ENCODE measurements at places on chromosomes 11 and 22.

DNA sequence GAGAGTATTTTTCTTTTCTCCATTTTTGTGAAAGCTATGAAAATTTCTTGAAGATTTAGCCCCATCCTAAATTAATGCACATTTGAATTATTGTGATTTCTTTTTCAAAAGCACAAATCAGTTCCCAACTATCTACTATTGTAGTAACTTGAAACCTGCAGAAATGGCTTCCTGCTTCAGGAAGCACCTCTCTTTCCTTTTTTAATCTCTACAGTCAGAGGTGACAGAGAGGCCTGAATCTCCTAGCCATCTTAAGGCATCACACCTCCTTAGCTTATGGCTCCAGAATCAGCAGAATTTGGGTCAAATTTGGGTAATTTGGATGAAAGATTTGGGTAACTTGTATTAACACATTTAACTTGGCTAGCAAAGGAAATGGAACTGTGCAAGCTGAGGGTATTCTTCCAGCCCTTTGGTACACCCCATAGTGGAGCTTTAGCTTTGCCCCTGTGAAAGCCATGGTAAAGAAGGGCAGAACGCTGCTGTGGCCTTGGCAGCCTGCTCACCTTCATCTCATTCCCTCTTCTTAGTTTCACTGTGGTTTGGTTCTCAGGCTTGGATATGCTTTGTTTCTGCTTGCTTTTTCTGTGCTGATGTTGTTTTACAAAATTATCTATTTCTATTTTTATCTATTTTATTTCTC is 16.2 kb downstream of the TBCEL start:
- no peak for DNase-seq

DNA sequence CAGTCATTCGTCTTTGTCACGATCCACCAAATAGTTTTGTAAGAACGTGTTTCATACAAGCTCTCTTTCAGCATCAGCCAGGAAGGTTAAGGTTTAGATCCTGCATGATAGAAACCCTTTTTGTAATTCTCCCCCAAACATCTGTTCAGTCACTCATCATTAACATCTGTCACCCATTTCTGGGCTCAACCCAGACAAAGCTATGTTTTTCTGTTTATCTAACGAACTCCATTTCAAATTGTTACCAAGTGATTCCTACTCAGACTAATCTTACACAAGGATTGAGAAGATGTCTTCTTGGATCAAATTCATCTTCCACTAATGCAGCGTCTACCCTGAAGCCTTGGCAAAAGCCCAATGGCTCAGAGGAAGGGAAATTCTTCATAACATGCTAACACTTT is 58.8 kb downstream of the FZD4 start:
- no peak for DNase-seq

GRCh38 chr11:60343094-60343704 is 16.1 kb downstream of the MS4A6E start:
- no peak for DNase-seq

GRCh38 chr11:116895048-116895757 is 57.8 kb upstream of the APOA1 start:
- DNase-seq, result no peak

- no peak for DNase-seq
Measured at GRCh38 chr11:33912405-33913361, 20.8 kb upstream of the LMO2 start.

- no peak for DNase-seq
Measured at GRCh38 chr11:76010051-76010450, 195.0 kb downstream of the UVRAG start.

- peak; percentile 15 for DNase-seq
Measured at GRCh38 chr22:37169406-37169805, 18.6 kb downstream of the C1QTNF6 start.

DNA sequence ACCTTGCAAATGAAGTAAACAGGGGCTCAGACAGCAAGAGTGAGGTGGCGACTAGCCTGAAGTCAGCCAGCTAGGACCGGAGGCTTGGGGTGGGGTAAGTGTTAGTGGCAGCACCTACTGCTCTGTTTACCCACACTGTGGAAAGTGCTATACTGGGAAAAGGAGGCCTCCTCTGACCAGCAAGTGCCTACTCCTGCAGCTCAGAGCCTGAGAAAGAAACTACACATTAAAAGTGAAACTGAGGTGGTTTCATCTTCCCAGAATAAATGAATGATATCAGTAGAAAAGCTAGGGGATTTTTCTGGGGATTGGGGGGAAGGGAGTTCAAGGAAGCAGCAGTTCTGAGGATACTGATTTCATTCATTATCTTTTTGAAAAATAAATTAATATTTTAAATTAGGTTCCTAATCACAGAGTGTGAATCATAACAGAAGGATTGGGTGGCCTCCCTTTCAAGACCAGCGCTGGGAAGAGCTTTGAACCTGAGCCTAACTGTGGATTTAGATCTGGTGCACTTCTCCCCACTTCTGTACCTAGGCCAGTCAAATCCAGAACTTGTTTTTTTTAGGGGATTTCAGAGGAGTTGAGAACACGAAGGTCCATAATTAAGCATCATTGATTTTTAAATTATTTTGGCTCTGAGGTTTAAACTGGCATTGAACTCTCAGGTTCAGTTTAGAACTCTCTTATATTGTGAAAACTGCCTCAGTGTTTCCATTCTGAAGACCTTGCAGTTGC is 48.1 kb upstream of the GRAMD1B start:
- DNase-seq, result no peak

DNA sequence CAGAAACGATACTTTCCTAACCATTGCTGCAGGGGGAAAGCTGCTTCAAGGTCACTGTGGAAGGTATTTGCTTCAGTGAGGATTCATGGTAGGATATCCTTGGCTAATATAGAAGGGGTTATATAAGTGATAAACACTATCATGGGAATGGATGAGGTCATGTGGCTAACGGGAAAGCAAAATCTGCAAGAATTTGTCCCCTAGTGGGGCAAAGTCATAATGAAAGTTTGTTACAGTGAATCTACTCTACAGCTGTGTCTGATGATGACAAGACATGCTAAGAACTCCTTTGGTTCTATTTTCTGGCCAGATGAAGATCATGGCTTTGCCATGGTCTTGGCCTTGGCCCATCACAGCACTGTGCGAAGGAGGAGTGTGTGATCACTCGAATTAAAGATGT is 13.8 kb downstream of the MMP20 start:
- no peak for DNase-seq

DNA sequence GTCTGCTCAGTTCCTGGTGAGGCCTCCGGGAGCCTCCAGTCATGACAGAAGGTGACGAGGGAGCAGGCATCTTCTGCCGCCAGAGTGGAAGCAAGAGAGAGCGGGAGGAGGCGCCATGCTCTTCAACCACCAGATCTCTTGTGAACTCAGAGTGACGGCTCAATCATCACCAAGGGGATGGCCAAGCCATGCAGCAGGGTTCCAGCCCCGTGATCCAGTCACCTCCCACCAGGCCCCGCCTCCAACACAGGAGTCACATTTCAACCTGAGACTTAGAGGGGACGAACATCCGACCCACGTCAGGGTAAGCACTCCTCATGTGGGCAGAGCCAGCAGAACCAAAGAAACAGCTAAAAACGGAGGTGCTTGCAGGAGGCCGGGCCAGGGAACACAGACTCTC is 1470.5 kb downstream of the BRD1 start:
- no peak for DNase-seq

DNA sequence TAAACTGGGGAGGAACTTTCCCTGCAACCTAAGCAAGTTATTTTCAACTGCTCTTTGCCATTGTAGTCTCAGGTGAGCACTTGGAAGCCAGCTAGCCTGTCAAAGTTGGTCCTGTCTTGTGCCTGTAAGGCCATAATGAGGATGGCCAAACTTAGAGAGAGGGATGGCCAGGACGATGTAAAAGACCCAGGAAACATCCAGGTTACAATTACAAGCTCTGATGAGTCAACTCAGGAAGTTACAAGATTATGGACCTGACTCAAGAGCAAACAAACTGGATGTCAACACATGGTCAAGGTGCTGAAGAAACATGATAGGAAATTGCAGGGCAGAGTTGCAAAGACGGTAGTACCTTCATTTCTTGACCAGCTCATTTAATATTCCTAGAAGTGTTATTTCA is 1.6 kb downstream of the GTPBP1 start:
- DNase-seq, result no peak

- DNase-seq, result no peak
Measured at GRCh38 chr11:77302752-77303151, 1.3 kb upstream of the GDPD4 start.

DNA sequence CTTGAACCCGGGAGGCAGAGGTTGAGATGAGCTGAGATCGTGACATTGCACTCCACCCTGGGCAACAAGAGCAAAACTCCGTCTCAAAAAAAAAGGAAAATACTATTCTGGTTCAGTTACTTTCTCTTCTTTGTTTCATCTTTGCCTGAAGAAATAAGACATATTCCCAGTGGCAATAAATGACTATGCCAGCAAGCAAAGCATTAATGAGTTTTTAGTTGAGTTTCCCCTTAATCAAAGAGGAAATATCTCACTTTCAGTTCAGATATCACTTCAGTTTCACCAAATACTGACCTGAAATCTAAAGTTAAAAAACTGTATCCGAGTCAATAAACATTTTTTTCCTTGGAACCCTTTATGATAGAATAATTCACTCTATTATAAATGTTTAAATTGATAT is 10.4 kb downstream of the PISD start:
- no peak for DNase-seq

- DNase-seq, result no peak
Measured at GRCh38 chr11:15258433-15259165, 143.9 kb downstream of the INSC start.

DNA sequence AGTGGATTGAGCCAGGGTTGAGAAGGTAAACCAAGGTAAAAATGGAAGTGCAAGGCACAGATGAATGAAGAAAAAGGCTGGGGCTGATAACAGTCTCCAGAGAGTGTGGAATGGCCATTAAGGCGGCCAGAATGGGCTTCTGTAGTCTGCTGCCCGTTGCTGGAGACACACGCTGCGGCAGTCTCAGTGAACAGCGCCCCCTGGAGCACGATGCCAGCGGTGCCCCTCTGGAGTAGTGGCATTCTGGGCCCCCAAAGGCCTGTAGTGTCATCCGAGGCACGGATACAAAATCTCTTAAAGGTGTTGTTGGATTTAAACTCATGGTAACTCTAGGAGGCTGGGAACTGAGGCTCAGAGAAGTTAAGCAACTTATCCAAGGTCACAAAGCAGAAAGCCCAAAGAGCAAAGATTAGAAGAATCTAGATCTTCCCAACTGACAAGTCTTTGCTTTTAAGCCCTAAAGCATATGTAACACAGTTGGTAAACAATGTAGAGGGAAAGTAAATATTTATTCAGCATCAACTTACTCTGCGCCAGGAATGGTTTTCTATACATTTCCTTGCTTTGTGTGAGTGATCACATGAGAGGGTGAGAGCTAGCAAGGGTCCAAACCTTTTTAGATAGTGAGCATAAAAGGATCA is 18.2 kb downstream of the KCNJ1 start:
- no peak for DNase-seq

DNA sequence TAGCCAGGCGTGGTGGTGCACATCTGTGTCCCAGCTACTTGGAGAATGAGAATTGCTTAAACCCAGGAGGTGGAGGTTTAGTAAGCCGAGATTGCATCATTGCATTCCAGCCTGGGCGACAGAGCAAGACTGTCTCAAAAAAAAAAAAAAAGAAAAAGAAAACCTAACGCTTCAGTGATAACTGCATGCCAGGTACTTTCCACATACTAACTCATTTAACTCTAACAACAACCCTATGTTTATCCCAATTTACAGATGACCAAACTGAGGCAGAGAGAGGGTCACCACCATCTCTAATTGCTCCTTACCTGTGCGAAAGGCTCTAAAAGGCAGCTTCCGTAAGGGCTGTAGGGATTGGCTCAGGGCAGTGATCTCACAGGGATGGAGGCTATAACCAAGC is 11.6 kb downstream of the PISD start:
- DNase-seq, result no peak

DNA sequence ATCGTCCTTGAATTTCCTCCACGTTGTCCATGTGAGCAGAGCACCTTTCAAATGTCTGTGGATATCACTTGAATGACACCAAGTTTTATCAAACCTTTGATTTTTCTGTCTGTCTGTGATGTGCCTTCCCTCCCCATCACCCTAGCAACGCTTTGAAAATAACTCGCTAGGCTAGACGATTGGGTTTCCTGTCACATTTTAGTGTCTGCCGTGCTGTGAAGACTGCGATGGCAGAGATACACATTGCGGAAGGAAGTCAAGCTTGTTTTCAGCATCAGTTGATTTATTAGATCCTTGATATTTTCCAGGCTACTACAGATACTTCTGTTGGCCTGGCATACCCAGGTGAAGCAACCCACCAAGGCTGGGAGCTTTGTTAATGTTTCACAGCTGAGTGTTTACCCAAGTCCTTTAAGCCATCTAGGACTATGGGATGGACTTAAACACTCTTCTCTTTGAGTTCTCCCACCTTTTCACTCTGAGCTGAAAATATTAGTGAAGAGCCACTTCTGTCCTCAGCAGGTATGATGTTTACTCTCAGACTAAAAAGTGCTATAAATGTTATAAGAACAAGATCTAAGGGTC is 93.6 kb upstream of the CD44 start:
- no peak for DNase-seq

- no peak for DNase-seq
Measured at GRCh38 chr11:83122050-83122449, 34.9 kb upstream of the PCF11 start.

DNA sequence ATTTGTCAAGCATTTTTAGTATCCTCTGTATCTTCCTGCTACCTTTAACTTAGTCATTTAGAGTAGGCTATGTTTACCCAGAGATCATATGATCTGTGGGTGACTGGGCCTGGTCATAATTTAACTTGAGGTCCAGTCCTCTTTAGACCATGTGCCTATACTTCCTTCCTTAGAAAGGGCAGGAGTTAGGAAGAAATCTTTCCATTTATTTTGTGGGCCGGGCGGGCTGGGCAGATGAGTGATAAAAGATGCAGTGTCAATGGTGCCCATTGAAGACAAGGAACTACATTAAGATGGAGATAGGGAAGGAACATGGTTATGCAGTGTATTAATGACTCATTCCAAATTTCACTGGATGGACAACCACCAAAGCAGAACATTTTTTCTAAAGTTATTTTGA is 30.9 kb upstream of the PDE3B start:
- DNase-seq, result no peak

GRCh38 chr22:20316217-20316843 is 3.5 kb downstream of the DGCR6L start:
- no peak for DNase-seq

GRCh38 chr11:73310076-73310475 is 2.0 kb downstream of the ARHGEF17 start:
- no peak for DNase-seq

Data from left hindlimb (tissue), 1 donor.